ENCODE measurements at places on chromosomes 12 and 14.

DNA sequence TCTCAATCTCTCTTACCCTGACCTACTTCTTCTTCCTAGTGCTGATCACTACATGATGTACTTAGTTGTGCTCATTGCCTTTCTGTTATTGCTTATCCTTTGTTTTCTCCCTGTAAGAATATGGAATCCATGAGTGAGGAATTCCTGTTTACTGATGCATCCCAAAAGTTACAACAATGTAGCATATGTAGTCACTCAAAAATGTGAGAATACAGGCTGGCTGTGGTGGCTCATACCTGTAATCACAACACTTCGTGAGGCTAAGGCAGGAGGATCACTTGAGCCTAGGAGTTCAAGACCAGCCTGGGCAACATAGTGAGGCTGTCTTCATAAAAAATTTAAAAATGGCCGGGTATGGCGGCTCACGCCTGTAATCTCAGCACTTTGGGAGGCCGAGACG, 8.0 kb upstream of the WDR20 start:
- no peak for DNase-seq

GRCh38 chr12:90245391-90245790, 536.8 kb upstream of the ATP2B1 start:
- DNase-seq = no peak

- no peak for DNase-seq
Measured at GRCh38 chr12:84150201-84150600, 762.4 kb downstream of the SLC6A15 start.

DNA sequence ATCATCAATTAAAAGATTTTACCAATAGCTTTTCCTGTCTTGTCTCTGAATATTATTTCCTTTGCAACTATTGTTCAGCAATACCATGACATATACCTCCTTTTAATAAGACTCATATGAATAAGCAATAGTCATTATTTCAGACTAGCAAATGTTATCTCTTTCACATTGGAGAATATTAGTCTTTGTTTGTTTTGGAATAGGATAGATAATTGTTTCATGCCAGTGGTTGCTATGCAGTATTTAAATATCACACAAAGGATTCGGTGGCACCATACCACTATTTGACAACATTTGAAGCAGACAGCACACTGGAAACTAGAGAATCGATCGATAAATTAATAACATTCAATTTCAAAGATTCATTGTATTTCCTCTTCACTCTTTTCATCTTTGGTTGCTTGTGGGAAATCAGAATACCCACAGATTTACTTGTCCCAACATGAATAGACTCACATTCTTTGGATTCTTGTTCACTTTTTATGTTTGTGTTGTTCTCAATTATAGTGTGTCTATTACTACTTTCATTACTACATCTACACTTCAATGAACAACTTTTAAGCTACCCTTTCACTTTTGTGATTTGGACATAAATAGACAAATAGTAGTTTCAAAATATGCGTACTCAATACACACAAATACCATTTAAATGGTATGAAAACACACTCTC, 42.7 kb upstream of the TBPL2 start:
- no peak for DNase-seq

DNA sequence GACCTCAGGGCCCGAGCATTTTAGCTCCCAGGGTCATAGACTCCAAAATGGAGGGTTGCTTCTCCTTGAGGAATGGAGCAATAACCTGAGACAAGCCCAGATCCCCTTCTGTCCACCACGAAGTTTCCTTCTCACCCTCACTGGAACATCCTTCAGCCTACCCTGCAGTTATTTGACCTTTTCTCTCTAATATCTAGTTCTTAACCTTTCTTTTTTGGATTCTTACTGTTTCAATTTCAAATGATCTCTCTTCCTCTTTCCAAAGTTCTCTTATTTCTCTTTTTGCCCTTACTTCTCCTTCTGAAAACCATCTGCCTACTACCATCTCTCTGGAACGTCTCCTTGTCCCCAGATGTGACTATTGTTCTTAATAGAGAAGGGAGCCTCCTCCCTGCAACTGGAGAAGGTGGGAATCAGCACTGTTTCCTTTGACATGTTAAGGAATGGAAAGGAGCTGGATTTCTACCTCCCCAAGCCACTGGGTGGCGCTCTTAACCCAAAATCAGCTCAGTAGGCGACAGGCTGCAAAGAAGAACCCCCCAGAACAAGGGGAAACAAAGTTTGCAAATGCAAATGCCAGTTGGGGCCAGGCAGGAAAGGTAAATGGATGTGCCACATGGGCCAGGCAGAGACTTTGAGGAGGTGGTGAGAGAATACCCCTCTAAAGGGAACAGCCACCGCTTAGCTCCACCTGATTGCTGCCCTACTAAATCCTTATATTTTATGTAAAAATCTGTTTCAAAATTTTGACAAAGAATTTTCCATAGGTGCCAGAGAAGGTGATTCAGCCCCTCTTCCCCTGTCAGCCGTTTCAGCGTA, 22.4 kb upstream of the PDE1B start:
- DNase-seq = no peak

GRCh38 chr14:59484639-59485175, 390 bp downstream of the JKAMP start:
- DNase-seq = no peak

DNA sequence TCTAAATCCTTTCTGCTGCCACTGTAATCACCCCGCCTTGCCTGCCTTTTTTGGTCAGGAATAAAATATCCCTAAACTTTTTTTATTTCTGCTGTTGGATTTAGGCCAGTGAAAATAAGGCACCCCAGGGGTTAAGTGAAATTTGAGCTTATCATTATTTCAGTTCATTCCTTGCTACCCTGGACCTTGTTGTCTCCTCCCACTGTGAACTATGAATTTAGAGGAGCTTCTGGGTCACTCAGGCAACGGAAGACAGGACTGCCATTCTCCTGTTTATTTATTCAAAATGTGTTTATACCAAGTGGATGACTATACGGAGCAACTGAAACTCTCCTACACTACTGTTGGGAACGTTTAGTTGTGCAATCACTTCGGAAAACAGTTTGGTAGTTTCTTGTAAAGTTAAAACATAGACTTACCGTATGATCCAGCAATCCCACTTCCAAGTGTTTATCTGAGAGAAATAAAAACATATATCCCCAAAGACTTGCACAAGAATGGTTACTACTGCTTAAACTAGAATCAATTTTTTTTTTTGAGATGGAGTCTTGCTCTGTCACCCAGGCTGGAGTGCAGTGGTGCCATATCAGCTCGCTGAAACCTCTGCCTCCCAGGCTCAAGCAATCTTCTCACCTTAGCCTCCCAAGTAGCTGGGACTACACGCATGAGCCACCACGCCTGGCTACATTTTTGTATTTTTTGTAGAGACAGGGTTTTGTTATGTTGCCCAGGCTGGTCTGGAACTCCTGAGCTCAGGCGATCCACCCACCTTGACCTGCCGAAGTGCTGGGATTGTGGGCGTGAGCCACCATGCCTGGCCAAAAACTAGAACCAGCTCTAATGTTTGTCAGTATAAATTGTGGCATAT, 2.3 kb upstream of the TRAFD1 start:
- no peak for DNase-seq

DNA sequence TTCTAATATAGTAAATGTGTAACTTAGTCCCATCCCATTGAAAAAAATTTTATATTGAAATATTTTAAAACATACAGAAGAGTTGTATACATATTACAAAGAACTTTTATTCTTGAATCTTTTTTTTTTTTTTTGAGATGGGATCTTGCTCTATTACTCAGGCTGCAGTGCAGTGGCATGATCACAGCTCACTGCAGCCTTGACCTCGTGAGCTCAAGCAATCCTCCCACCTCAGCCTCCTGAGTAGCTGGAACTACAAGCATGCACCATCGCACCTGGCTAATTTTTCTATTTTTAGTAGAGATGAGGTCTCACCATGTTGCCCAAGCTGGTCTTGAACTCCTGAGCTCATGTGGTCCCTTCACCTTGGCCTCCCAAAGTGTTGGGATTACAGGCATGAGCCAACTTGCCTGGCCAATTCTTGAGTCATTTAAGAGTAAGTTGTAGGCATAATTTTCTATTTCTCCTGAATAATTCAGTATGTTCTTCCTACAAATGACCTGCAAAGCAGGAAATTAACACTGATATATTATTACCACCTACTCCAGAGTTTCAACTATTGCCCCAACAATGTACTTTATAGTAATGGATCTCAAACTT, 153.0 kb upstream of the BMP4 start:
- DNase-seq = no peak

- no peak for DNase-seq
Measured at GRCh38 chr14:34035177-34035933, 84.5 kb upstream of the EGLN3 start.

DNA sequence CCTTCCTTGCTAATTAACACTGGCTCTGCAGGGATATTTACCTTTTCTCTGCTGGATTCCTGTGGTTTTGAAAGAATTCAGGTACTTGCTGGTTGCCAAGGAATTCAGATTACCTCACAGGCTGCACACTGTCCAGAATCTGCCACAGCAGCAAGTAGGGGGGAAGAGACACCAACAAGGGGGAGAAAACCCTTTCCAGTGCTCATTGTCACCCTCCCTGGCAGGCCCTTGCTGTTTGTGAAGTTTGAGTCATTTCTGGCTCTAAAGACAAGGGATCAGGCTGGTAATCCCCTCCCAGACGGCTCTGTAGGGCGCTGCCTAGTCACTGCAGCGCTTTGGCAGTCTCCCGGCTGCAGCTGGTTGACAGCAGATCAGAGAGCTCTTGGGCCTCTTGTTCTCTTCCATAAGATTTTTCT, 50.8 kb downstream of the TTLL5 start:
- DNase-seq = no peak

GRCh38 chr12:113747017-113747416, 219.1 kb downstream of the RBM19 start:
- no peak for DNase-seq

Data from cortex of kidney (tissue), 1 donor.